ENCODE measurements at places on chromosomes 2 and 18.

- no peak for DNase-seq
Measured at GRCh38 chr2:64950226-64951160, 38.7 kb upstream of the SLC1A4 start.

GRCh38 chr2:197992482-197993133 lies 188.2 kb downstream of the PLCL1 start:
- DNase-seq, result no peak

DNA sequence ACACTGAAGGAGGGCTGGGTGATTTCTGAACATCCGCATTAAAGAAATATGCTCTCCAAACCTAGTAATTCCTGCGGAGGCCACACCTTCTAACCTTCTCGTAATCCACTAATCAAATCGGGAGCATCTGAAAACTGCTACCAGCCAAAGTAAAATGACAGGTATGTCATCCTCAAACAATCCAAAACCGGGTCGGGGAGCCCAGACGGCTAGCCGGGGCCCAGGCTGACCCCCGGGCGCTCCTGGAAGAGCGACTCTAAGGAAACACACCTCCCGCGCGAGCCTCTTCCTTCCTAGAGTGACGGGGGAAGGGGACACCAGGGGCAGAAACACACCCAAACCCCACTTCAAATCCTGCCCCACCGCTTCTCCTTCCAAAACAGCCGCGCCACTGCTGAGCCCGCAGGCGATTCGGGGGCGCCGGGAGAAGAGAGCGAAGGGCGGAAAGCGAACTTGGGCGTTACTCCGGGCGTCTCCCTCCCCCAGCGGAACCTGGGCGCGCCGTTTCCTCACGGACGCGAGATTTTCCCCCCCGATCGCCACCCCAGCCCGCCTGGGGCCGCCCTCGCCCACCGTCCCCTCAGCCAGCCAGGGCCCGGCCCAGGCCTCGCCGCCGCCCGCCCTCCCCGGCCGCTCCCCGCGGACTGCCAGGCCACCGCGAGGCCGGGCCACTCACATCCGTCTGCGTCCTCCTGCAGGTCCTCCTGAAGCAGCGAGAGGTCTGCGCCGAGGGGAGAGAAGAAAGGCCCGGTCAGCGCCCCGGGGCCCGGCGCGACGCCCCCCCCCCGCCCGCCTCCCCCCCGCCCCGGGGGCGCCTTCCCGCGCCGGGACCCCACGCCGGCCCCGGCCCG lies 584 bp downstream of the PPP4R1 start:
- no peak for DNase-seq

GRCh38 chr2:221836095-221836494 lies 264.0 kb upstream of the EPHA4 start:
- no peak for DNase-seq

- no peak for DNase-seq
Measured at GRCh38 chr2:127575941-127576432, 40.5 kb downstream of the MYO7B start.

DNA sequence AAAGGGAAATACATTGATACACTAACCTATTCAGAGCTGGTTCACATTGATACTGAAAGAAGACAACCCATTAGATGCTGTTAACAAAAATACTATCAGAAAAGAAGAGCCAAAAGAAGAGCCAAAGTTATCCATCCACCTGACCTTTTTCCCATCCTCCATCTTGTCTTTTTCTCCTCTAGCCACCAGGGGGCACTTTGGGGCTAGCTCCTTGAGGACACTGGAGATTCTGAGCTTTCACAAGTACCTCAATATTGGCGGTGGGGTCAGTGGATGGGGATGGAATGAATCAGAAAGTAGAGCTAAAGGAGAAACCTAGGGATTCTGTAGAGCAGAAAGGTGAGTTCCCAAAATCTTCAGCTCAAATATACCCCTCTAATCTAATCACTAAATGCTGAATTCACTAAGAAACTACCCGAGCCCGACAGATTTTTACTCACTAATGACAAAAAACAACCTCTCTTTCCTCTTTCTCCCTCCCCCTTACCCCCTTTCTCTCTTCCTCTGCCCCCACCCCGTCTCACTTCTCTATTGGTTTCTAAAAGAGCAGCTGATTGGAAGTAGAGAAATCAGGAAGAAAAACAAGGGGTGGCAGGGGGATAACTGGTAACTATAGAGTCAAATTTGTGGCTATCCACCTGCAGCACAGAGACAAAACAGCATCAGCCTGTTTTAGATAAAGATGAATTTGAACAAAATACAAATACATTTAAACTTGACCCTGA lies 203.3 kb downstream of the TCF4 start:
- DNase-seq, result no peak

GRCh38 chr2:109448207-109448606 lies 165.6 kb downstream of the SEPTIN10 start:
- no peak for DNase-seq

DNA sequence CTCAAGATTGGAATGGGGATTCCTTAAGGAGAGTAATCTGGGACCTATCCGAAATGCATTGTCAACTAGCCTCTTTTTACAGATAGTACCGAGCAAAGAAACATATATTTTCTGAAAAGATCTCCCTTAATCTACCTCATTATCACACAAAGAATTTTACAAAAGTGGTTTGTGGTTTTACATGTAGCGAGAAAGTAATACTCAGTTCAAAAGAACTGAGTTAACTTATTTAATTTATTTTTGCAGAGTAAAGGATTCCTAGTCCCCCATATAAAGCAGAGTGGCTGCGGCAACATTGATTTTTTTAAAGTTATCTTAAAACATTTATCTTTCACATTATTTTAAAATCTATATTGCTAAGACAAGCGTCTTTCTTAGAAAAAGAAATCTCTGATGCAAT lies 15.9 kb upstream of the SOS1 start:
- DNase-seq, result no peak

DNA sequence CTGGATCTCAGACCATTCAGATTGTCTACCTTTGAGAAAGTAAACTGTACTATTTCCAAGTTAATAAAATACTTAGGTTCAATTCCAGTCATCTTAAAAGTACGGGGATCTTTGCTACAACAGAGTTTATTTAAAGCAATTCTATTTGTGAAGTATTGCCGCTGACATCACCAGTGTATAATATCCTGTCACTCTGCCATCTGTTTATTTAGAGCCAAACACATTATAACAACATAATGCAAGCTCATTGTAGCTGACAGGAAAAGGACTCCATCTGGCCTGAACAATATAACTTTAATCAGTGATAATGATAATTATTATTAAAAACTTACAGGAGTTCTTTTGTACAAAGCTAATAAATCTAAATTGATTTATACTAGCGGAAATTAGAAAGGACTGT lies 786.8 kb downstream of the ERBB4 start:
- no peak for DNase-seq

GRCh38 chr2:6342273-6342920 lies 523.3 kb downstream of the CMPK2 start:
- DNase-seq, result no peak

- no peak for DNase-seq
Measured at GRCh38 chr18:68660354-68661183, 54.3 kb downstream of the TMX3 start.

DNA sequence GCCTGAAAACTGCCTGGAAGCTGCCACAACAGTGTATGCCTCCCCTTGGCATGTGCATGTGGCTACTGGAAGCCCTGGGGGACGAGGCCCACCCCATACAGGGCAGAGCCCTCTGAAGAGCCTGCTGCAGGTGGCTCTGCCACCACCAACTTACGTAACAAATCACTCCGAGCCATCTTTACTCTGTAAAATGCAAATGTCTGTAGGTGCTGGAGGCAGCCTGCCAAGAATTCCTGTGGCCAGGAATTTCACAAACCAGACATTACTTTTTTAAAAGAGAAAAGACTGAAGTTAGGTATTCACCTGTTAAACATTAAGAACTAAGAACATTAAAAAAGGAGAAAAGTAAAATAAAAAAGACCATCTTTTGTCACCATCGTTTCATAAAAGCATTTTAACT lies 106.3 kb downstream of the GPR39 start:
- no peak for DNase-seq

- no peak for DNase-seq
Measured at GRCh38 chr18:24785019-24785418, 324.6 kb downstream of the HRH4 start.

- DNase-seq, result no peak
Measured at GRCh38 chr2:8370258-8370802, 311.5 kb upstream of the ID2 start.
